ENCODE measurements at places on chromosomes 7 and 10.

- DNase-seq = no peak
Measured at GRCh38 chr10:84608126-84608525, 279.7 kb downstream of the CCSER2 start.

GRCh38 chr10:85902051-85902450 is 464.5 kb downstream of the GRID1 start:
- no peak for DNase-seq

GRCh38 chr7:82018226-82018625 is 248.4 kb upstream of the HGF start:
- no peak for DNase-seq

GRCh38 chr7:80393786-80394185 is 118.1 kb downstream of the GNAT3 start:
- DNase-seq = peak; percentile 50

DNA sequence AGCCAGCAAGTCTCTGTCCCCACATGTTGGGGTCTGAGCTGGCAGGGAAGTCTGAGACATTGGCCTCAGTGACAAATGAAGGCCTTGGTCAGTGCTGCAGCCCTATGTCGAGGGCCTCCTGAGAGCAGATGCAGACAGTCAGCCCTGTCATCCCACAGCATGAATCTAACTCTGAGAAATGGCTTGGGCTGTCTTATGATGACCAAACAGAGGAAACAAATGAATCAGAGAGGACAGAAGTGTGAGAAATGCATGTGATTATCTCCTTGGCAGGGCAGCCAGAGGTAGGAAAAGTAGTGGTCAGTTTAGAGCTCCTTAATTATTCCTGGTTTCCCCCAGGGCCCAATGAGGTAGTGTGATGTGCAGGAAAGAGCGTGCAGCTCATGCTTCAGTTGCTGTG is 287.6 kb downstream of the SORCS3 start:
- no peak for DNase-seq

DNA sequence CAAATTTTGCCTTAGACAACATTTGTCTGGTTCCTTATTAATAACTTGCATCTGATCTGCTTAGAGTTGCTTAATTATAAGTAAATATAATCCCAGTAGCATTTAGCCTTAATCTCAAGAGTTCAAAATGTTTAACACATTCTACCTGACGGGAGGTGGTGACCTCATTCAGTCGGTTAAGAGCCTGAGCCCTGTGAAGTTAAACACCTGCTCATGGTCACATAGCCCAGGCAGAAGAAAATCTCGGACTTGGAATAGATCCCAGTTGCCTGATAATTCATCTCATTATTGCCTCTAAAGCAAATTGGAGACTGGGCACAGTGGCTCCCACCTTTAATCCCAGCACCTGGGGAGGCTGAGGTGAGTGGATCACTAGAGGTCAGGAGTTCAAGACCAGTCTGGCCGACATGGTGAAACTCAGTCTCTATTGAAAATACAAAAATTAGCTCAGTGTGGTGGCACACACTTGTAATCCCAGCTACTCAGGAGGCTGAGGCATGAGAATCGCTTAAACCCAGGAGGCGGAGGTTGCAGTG is 18.6 kb upstream of the ASCC1 start:
- no peak for DNase-seq

Data from NCI-H510A treated with DMSO at 0.1 percent for 48 hours (cell line).